ENCODE measurements at places on chromosomes 11 and 22.

DNA sequence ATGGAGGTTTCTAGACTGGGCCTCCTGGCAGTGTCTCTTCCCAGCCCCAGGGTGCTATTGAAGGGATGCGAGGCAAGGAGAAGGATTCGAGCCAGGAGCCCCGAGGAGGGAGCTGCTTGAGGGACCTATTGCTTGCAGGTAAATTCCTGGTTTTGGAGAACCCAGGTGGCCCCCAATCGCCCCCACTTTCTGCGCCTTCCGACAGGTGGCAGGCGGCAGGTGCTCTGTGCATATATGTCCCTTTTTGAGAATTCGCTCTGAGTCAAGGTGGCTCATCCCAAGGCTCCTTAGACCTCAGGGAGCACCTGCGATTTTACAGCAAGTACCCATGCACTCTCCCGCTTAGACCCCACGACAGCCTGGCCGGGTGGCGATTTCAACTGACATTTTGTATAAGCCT lies 40.3 kb upstream of the SHISAL1 start:
- no peak for DNase-seq

- DNase-seq: peak; percentile 50
Observed at GRCh38 chr11:7278314-7278917, 26.7 kb downstream of the SYT9 start.

- DNase-seq: peak; percentile 20
Observed at GRCh38 chr11:134207538-134208239, 16.1 kb downstream of the NCAPD3 start.

GRCh38 chr22:42327462-42328129 lies 57.1 kb upstream of the TCF20 start:
- DNase-seq: no peak

DNA sequence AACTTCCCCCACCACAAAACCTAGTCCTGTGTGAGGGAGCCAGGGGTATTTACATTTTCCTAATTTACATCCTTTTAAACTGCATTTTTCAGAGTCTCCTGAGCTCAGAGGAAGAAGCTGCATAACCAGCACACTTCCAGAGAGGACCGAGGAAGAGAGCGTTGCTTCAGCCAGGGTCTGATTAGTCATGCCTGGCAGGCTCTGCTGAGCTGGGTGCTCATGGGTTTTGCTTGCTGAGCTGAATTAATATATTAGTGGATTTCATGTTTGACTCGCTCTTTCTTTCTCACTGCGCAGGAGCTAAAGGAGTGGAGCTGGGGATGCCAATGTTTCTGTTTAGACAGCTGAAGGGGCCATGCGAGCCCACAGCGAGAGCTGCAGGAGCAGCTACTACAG lies 539.3 kb upstream of the B3GAT1 start:
- DNase-seq: peak; percentile 74

DNA sequence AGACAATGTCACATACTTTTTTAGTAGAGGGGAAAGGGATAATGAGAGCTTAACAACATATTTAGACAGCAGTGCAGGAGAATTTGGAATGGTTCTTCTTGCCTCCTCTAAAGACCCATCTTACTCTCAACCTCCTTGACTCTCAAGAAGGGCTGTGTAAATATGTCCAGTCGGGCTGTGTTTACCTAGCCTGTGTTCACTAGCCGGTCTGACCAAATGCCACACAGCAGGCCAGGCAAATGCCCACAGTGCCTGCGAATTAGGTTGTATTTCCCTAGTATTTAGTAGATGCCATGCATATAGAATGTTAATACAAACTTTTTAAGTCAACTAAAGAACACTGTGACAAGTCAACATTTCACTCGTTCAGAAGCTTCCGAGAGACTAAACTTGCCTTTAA lies 51.4 kb upstream of the MTMR2 start:
- no peak for DNase-seq

GRCh38 chr11:35588627-35589026 lies 29.6 kb upstream of the FJX1 start:
- no peak for DNase-seq

- no peak for DNase-seq
Observed at GRCh38 chr22:26953012-26953883, 295.9 kb downstream of the MIAT start.

DNA sequence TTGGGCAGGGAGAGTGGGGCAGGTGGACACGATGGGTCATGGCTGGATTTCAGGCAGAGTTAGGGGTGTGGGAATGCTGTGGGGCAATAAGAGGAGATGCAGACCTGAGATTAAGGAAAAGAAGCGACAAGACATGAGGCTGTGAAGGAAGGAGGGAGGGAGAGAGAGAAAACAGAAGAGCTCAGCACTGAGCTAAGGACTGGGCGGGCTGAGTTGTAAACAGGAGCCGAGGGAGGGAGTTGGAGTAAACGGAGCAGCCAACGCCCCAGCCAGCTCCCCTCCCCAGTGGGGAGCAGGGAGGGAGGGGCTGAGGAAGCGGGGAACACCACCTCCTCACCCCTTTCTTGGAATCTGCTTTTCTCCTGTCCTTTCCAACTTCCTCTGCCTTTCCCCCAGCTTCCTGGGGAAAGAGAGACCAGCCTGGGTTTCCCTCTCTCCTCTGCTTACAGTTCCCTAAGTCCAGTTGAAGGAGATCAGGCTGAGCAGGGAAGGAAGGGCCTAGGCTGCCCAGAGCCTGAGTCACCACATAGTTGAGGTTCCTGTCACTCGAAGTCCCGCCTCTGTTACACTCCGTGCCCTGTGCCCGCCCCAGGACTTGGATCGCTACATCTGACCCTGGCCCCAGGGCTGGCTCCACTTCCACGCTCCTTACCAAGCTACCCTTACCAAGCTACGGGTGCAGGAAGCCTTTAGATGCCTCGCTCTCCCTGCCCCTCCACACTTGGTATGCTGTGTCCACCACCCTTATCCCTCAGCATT lies 6.7 kb upstream of the AHNAK start:
- peak; percentile 98 for DNase-seq

DNA sequence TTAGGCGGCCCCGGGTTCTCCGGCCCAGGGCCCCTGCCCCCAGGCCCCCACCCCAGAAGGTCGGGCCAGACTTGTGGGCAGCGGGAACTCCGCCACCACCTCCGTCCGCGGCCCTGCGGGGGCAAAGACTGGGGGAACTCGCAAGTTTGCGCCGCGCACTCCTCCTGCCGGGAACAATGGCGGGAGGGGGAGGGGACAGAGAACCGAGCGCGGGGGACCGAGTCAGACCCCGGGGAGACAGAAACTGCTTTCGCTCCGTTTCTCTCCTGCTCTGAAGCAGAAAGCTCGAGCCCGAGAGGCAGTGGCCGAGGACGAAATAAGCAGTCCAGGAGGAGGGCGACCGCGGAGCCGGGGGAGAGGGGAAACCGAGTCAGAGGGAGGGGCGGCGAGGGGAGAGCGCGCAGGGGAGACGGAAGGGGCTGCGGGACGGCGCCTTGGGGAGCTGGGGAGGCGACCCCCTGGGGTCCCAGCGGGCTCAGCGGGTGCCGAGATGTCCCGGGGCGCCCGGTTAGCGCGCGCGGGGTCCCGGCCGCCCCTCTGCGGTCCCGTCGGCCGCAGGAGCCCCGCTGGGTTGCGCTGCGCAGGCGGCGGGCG lies 555 bp downstream of the TP53I11 start:
- DNase-seq: no peak

GRCh38 chr11:34604145-34604544 lies 16.7 kb upstream of the EHF start:
- no peak for DNase-seq

DNA sequence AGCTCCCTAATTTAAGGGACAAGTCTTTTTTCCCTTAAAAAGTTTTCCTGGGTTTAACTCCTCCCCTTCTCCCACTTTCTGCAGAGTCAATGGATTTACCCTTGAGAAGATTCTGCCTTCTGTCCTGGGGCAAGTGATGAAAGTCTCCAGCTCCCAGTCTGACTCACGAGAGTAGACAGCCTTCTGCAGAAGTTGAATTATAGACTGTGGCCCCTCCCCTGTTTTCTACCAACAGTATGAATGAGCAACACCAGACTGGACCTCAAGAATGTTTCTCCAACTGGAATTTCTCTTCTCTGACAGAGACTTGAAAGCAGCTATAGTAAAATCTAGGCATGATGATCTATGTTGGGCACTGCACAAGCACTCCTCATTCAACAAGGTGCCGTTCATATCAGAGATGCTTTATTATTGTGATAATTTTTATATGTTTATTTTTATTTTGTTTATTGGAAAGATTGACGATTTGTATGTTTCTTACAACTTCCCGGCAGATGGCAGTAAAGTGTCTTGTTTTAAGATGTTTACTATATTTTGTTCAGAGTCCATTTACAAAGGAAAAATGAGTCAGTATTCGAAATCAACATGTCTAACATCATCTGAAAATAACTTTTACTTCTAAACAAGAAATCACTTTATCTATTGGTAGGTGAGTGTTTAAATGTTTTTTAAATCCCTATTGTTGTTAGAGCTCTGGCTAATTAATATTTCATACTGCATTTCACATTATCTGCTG lies 56.6 kb downstream of the LMO2 start:
- DNase-seq: peak; percentile 78

DNA sequence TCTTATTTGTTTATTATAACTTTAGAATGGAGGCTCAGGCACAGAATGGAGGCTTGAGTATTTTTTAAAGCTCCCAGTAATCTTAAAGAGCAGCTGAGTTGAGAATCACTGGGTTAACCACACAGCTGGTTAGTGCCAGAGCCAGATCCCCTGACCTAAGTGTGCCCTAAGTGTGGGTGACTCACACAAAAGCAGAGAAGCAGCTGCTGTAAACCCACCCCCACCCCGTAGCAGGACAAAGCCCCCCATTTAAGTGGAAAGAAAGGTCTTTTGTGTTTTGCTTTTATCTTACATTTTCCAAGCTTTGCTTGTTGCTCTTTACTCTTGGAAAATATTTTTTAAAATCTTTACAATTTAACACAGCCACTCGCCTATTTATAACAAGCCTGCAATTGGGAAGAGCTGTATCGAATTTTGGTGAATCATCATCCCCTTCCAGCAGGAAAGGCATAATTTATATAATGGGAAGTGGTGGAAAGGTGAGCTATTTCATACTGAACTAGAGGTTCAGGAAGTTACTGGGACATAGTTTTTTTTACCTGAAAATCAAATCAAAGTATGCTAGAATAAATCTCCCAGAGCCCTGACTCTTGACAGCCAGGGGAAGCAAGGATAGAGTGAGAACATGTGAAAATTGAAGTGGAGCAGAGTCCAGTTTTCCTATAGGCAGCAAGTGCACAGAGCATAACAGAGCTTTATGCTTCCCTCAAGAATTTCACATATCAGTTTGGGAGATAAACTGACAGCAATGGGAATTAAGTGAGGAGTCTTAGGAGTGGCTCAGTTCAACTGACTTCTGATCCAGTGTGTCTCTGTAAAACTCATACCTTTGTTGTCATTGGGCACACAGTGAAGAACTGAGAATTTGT lies 405.7 kb downstream of the AASDHPPT start:
- peak; percentile 50 for DNase-seq

- no peak for DNase-seq
Observed at GRCh38 chr11:98564233-98564632, 456.5 kb upstream of the CNTN5 start.

DNA sequence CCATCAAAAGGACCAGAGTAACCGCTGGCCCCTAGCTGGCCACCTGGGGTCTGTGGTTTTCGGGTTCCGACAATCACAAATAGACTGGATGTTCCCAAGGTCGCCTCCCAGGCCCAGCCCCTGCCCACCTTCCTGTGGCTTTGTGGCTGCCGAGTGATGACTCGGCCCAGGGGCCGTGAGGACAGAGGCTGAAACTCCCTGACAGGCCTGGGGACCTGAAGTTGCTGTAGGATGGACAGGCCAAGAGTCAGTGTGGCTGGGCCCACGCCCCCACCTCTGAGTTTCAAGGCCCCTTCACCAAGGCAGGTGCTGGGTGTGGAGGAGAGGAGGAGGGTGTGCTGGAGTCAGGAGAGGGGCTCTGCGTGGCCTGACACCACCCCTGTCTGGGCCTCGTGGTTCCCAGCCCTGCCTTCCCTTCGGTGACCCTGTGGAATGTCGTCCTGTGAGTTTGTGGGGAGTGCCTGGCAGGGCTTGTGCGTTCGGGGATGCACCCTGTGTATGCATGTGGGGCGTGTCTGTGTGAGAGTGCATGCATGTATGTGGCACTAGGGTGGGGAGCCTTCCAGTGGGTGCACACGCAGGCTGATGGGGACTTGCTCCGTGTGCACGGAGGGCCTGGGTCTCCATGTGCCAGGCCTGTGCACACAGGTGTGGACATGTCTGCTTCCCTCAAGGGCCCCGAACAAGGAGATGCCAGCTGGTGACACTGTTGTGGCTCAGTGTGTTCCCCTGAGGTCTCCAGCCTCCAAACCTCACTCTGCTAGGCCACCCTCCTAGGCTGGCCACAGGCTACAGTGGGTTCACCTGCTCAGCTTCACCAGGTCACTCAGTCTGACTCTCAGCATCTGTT lies 8.4 kb upstream of the MGAT3 start:
- peak; percentile 29 for DNase-seq

DNA sequence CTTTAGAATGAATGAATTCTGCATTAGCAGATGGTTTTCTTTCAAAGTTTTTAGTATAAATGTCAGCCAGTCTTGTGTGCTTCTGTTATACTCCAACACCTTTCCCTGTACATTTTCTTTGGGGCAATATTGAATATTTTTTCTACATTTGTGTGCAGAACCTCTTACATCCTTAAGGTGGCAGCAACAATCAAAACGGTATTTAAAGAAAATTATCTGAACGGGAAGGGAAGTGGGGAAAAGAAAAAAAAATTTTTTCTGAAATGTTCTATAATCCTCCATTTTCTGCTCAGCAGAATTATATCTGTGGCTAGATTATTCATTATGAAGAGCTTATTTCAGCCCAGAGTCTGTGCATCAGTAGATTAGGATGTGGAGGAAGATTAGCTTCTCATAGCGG lies 347.3 kb upstream of the RAG2 start:
- DNase-seq: peak; percentile 22

GRCh38 chr11:73313652-73314051 lies 5.6 kb downstream of the ARHGEF17 start:
- no peak for DNase-seq

GRCh38 chr11:93278976-93279375 lies 51.6 kb upstream of the DEUP1 start:
- DNase-seq: no peak

GRCh38 chr22:36506637-36507517 lies at the start of gene FOXRED2:
FOXRED2 (minus strand) TSS chr22:36507040; CDS start chr22:36506422, 618 bp downstream.
- DNase-seq: peak; percentile 78

GRCh38 chr11:35247428-35247827 lies 108.5 kb downstream of the CD44 start:
- DNase-seq: no peak

GRCh38 chr11:1913271-1914060 lies 6.0 kb upstream of the TNNT3 start:
- DNase-seq: no peak

- no peak for DNase-seq
Observed at GRCh38 chr11:128536506-128536905, 50.9 kb downstream of the ETS1 start.

GRCh38 chr11:109606256-109606655 lies 184.3 kb downstream of the C11orf87 start:
- DNase-seq: no peak

- DNase-seq: no peak
Observed at GRCh38 chr22:47221840-47222615, 459.6 kb downstream of the TBC1D22A start.

- no peak for DNase-seq
Observed at GRCh38 chr11:74015919-74016684, 7.2 kb upstream of the UCP3 start.
